Erythroblast (primary cell): ENCODE measurements at places on chromosomes 7 and 10.
A peak's percentile ranks its signal among the peaks of the same experiment; 100 is the strongest.

GRCh38 chr10:11208908-11209829, 191.5 kb downstream of the CELF2 start:
- DNase-seq, result no peak

DNA sequence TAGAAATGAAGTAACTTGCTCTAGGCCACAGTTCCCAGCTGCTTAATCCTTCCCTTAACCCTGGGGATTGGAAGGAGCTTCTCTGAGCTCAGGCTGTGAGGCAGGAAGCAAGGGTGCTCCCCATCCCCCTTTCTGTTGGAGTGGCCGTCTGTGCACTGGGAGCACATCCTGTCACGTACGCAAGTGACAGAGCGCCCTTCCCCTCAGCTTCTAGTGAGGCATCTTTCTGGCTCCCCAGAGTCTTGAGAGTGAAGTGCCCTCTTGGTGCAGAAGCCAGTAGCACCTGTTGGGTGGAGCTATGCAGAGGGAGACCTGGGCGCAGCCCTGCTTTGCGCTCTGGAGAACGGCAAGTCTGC, 47.8 kb downstream of the SHH start:
- DNase-seq, result no peak

DNA sequence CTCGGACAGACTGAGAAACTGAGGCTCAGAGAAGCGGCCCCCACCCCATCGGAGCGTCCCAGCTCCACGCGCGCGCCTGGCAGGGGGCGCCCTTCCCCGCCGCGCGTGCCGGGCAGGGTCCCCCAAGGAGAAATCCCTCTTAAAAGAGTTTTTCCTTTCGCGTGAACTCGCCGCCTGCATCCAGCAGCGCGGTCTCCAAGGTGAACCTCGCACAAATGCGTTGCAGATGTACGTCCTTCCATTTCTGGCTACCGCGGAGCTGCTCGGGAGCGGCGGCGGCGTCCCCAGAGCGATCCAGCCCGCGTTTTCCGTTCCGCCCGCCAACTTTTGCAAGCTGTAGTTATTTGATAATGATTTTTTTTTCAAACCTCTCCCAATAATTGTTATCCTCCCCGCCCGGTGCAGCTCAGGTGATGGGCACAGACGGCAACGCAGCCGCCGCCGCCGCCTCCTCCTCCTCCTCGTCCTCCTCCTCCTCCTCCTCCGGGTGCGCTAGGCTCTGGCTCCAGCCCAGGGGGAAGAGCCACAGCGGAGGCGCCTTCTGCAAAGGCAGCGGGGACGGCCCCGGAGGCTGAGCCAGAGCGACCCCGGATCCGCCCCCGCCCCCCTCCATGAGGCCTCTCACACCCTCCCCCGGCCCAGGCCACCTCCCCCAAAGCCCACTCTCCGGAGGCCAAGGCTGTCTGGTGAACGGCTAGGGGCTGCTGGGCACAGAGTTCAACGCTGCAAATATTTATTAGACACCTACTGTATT, 74.0 kb upstream of the CUX1 start:
- peak; percentile 84 for DNase-seq

GRCh38 chr7:11612737-11613136, 219.3 kb downstream of the THSD7A start:
- DNase-seq, result no peak

DNA sequence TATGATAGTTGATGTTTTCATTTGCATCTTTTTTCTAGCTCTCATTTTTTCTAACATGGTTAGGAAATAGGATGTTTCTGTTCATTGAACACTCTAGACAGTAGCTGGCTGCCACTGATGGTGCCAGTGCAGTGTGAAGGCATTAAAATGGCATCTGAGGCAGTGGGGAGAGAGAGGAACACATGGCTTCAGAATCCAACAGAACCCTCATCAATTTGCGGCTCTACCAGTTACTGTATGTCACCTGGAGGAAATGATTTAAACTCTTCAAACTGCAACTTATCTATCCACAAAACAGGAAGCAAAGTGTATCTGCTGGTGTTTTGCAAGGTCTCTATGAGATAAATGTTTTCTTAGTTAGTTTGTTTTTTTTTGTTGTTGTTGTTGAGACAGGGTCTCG, 305.2 kb upstream of the PRKCQ start:
- DNase-seq, result no peak

GRCh38 chr10:44659320-44659719, 251.8 kb upstream of the TMEM72 start:
- no peak for DNase-seq

DNA sequence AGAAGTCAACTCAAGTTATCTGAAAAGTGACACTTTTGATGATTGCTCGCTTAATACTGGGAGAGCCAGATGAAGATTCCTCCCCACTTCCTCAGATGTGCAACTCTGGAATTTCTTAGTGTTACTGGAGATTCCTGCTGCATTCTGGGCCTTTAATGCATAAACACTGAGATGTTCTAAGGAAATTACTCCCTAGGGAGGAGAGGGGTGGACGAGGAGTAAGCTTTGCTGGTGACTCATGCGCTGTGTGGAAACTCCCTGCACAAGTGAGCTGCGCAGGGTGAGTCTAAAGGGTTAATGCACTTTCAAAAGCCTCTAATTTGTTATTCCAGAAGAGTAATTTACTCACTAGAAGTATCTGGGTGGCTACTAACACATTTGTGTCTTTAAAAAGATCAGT, 46.3 kb downstream of the EGFR start:
- DNase-seq, result no peak

DNA sequence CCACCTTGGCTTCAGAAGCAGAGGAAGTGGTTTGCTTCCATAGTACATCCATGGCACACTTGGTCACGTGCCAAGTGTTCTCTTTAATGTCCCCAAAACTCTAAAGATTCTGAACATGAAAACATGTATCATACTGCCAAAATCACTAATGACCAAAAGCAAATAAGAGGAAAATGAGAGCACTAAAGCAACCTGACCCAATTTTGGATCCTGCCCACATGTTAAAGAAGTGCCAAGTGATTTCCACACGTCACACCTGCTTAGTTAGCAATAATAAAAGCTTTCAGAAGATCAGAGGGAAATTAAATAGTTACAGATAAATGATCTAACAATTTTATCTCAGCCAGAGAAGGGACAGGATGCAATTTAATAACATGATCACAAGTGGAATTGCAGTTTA, 1170.0 kb downstream of the XPNPEP1 start:
- DNase-seq, result no peak

- DNase-seq, result no peak
Observed at GRCh38 chr7:92997152-92997551, 120.6 kb downstream of the SAMD9 start.

GRCh38 chr7:82110146-82110840, 333.3 kb downstream of the CACNA2D1 start:
- DNase-seq, result no peak

DNA sequence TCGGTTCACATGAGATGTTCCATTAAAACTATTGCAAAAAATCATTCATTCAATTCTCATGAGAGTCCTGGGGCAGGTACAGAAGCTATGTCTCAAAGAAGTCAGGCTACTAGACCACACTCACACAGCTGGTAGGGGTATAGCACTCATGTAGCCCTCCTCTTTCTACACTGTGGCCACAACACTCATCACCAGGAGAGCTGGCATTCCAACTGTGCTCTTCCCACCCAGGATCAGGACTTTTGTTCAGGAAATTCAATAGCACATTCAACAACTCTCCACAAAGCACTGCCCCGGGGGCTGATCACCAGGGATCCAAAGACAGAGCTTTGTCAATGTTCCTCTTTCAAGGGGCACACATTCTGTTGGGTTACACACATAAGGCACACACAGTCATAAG, 31.0 kb upstream of the C10orf90 start:
- DNase-seq, result no peak

GRCh38 chr10:69757206-69757552, 44.5 kb upstream of the COL13A1 start:
- DNase-seq, result no peak

DNA sequence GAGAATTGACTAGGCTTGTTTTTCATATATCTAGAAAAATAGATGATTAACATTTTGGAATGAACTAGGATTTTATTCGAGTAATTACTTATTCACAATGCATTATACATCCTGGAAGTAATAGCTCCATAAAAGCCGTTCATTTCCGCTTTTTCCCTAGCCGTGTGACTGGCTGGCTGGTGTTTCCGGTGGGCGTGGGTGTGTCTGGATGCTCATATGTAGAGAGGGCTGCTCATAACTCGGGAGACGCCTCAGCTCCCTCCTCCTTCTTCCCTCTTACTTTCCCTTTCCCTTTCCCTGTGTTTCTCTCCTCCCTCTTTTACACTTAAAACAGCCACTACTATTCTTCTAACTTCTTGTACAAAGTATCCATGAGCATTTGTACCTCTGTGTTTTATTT, 187.7 kb upstream of the VSTM2A start:
- no peak for DNase-seq

DNA sequence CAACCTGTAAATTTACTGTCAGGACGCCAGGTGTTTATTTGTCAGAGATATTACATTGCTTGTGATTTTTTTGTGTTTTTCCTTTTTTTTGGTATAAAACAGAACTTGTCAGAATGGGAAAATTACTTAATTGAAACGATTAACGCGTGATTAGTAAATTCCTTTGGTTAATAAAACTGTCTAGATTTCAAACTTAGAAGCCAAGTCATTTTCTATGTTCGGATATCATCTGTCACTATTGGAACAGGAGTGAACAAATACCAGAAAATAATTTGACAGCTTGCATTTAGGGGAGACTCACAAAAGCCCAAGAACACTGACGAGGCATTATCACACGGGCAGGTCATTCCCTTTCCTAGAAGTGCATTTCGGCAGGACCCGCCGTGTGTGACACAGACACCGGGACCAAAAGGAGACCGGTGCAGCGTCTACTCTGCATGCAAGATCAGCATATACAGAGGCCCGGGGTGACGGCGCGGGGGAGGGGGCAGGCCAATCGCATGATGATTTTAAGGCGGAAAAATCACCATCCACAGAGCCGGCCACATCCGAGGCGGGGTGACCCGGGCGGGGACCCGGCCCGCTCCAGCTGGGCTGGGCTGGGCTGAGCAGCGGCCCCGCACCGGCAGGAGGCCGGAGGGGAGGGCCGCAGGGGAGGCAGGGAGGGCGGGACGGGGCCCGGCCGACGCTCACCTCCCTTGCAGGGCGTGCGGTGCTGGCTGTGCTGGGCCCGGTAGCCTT, 841 bp downstream of the GLUD1 start:
- peak; percentile 80 for DNase-seq

- no peak for DNase-seq
Observed at GRCh38 chr7:140640727-140641523, at the start of gene DENND2A. Gene DENND2A, minus strand, starts transcription at chr7:140640813. Its CDS starts 38,416 bp downstream, at chr7:140602397.

GRCh38 chr10:123496375-123496774, 169.8 kb upstream of the GPR26 start:
- DNase-seq, result no peak

DNA sequence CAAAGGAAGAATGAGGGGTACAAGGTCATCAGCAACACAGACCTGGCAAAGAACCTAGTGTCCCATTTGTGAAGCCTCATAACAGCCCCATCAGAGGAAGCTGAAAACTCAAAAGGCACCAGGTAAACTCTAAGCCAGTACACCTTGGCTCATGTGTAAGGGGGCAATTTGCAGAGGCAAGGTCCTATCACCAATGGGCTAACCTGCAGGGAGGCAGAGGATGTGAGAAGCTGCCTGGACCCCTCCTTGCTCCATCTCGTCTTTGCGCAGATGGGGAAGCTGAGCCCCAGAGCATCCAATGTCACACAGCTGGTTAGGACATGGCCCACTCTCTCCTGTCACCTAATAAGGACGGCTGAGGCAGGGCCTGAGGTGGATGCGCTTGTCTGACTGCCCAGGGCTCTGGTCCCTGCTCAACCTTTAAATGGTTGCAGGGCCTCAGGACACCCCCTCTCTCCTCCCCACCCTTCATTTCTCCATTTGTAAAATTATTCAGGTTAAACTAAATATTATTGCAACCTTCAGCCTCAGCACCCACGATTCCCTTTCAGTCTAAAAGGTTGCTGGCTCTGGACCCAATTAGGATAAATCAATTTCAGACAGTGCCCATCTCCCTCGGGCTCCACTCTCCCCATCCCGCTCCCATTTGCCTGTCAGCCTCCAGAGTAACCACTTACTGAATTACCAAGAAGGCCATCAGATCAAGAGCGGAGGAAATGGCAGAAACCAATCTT, 135.3 kb downstream of the OAT start:
- DNase-seq, result no peak

DNA sequence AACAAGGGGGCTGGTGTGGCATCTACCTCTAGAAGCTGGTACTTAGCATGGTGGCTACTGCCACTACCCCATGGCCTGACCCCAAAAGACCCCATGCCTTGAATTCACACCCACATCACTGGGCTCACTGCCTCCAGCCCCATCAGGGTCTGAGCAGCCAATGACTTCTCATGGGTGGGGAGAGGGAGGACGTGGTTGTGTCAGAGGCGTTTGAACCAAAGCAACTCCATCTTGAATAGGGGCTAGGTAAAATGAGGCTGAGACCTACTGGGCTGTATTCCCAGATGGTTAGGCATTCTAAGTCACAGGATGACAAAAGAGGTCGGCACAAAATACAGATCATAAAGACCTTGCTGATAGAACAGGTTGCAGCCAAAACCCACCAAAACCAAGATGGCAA, 15.2 kb downstream of the KCP start:
- DNase-seq, result no peak

- no peak for DNase-seq
Observed at GRCh38 chr7:20244334-20245120, 27.3 kb upstream of the MACC1 start.

GRCh38 chr7:91330866-91331265, 66.6 kb downstream of the FZD1 start:
- DNase-seq, result no peak

DNA sequence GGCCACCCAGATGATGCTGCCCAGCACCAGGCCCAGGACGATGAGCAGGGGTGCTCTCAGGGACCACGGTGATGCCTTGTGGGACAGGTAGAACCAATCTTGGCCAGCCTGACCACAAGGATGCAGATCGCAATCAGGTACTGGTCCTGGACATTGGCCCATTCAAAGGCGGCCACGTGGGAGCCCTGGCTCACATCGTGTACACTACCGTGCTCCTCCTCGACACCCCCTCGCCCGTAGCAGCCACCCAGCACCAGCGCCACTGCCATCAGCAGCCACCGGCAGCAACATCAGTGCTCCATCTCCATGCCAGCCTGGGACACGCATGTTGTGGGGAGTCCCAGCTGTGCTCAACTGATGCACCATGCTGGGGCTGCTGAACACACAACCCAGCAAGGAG, 39.0 kb downstream of the AGAP6 start:
- DNase-seq, result no peak

GRCh38 chr10:4170633-4171314, 385.8 kb upstream of the KLF6 start:
- no peak for DNase-seq

DNA sequence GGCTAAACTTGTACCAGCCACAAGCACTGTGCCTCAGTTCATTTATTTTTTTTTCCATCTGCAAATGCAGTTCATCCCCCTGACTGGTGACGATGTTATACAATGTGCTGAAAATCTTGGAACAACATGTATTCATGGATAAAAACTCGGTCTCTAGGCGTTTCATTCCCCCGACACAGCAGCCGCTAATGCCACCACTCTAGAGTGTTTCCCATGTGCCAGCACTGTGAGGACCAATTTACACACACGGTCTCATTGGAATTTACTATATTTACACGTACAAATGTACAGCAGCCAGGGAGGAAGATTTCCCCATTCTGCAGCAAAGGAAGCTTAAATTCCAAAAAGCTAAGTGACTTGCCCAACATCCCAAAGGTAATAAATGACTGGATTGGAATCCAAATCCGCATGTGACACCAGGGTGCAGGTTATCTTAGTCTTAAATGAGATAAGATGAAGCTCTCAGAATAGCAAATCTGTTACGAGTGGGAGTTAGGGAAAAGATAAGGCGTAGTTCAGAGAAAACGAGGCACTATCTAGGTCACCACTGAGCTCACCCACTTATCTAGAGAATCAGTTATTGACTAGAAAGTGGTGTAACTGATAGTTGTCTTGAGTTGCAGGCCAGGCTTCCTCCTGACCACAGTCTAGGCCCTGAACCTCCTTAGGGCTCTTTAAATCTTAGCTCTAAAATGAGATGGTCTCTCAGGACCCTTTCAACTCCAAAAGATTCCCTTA, 36.7 kb downstream of the FAM107B start:
- no peak for DNase-seq
